NCI-H526 (cell line): ENCODE measurements at places on chromosomes 6 and 20.
A peak's percentile ranks its signal among the peaks of the same experiment; 100 is the strongest.

DNA sequence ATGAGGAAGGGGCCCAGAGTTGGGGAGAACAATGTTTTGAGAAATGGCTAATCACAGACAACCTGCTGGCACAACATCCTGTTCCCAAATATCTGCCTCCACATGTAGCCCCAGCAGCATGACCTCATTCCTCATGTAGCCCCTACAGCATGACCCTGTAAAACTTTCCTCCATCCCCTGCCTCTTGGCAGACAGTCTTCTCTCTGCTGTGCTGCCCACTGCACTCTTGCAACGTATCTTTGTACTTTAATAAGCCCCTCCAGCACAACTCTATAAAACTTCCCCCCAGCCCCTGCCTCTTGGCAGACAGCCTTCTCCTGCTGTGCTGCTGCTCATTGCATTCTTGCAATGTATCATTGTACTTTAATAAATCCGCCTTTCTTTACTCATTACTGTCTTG lies 278.8 kb downstream of the HDGFL1 start:
- DNase-seq = no peak

GRCh38 chr6:170117111-170117972 lies 173.5 kb downstream of the DLL1 start:
- no peak for DNase-seq

GRCh38 chr6:3773678-3774298 lies 22.3 kb upstream of the PXDC1 start:
- DNase-seq = no peak

DNA sequence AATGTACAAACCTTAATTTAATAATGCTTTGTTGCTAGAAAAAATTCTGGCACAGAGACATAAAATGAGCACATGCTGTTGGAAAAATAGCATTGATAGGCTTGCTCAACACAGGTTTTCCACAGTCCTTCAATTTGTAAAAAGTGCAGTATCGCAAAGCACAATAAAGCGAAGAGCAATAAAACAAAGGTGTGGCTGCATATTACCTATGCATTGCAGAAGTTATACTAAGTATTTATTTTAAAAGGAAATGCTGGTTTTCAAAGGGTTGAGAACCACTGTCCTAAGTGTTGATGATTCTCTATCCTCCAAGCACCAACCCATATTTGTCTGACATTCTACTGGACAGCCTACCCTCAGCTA lies 54.1 kb upstream of the CAP2 start:
- no peak for DNase-seq

DNA sequence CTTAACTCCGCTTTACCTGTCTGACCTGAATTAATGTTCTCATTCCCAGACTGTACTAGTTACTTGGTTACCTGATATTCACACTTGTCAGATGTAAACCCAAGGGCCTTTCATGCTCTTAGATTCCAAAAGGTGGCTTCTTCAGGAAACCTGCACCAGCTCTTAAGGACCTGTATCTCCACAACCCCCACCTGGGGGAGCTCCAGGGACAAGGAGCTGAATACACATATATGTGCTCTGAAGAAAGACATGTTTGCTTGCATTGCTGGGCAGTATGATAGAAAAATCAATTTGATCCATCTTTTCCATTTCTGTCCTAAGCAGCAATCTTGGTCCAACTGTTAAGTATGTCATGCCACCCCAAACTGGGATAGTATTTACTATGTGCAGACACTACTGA lies 64.8 kb upstream of the POU3F2 start:
- peak; percentile 32 for DNase-seq

DNA sequence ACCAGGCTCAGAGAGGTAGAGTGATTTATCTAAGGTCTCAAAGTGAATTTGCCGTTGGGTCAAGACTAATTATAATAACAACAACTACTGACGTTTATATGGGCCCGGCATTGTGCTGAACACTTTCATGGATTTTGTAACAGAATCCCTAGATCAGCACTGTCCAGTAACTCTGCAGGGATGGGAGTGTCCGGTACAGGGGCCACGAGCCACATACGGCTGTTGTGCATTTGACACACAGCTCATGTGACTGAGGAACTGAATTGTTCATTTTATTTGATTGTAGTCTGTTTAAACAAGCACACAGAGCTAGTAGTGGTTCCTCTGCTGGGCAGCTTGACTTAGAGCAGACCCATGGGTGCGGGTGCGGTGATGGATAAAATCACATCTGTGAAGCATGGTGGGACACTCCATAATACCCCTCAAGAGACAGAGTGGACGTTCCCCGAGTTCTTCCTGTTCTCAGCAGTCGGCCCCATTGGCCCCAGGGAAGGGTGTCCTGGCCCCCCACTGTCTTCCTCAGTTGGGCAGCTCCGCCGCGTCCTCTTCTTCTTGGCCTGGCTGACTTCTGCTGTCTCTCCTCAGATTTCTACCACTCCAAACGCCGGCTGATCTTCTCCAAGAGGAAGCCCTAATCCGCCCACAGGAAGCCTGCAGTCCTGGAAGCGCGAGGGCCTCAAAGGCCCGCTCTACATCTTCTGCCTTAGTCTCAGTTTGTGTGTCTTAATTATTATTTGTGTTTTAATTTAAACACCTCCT lies 6.8 kb downstream of the CDKN1A start:
- no peak for DNase-seq

- no peak for DNase-seq
Measured at GRCh38 chr6:121645100-121645745, 209.8 kb downstream of the GJA1 start.

- no peak for DNase-seq
Measured at GRCh38 chr6:41872147-41872546, 23.0 kb downstream of the USP49 start.

DNA sequence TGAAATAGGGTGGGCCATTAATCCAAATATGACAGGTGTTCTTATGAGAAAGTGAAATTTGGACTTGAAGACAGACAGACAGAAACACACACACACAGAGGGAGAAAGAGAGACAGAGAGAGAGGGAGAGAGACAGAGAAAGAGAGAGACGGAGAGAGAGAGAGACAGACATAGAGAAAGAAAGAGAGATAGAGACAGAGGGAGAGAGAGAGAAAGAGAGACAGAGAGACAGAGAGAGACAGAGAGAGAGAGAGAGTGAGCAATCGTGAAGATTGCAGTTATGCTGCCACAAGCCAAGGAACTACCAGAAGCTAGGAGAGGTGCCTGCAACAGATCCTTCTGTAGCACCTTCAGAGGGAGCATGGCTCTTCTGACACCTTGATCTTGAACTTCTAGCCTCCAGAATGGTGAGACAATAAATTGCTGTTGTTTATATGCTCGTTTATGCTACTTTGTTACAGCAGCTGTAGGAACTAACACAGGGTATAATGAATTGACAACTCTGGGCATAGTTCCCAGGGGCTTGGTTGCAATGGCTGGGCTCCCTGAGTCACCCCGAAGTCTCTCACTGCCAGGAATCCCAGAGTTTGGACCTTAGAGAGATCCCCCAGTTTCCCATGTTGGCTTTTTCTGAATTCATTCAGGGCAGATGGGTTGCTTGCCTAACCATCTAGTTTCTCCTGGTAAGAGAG lies 44.7 kb upstream of the ECI2 start:
- no peak for DNase-seq

GRCh38 chr6:99305021-99305554 lies 44.4 kb downstream of the FAXC start:
- no peak for DNase-seq

- DNase-seq = no peak
Measured at GRCh38 chr6:54288474-54288873, 19.8 kb upstream of the TINAG start.

DNA sequence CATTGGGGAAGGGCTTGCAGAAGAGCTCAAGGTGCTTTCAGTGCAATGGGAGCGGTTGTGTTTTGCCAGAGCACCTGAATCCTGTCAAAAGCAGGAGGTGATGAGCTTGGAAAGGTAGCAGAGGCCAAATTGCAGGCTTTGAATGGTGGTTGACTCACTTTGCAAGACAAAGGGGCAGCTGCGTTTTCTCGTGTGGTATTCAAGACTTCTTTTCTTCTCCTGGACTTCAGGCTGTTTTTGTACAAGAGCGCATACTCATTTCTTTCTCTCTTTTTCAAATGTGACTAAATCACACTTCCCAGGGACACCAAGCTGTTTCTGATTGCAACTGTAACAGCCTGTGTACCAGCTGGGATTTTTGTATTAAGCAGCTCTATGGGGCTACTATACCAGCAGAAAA lies 32.3 kb downstream of the GHRH start:
- no peak for DNase-seq

GRCh38 chr6:54291146-54291545 lies 17.1 kb upstream of the TINAG start:
- no peak for DNase-seq

- no peak for DNase-seq
Measured at GRCh38 chr6:89826029-89826528, 3.6 kb upstream of the CASP8AP2 start.

- no peak for DNase-seq
Measured at GRCh38 chr6:71619836-71620235, 266.5 kb upstream of the RIMS1 start.

DNA sequence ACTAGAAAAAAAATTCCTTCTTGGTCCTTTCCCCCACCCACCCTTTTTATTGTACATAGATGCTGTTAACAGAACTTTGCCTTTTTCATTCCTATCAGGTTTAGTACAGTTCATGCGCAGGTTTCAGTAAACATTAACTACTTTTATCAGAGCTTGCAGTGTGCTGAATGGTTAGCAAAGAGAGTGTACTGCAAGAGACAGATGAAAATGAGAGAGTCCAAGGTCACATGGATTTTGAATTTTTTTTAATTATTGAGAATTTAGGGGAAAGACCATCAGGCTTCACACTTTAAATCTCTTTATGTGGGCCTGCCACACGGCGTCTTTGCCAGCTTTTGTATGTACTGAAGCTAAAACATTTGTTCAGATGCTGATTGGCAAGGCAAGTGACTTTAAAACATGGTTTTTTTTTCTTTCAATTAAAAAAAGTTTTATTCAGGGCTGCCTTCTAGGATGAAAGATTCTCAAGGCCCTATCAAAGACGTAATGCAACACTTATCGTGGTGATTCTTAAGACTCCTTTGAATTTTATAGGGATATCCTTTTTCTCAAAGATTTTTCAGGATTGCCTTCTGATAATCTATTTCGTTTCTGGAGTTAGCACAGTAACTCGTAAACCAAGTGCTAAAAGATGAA lies 32.2 kb downstream of the RREB1 start:
- DNase-seq = no peak

- DNase-seq = no peak
Measured at GRCh38 chr6:168225471-168225911, 94.1 kb downstream of the DACT2 start.

GRCh38 chr6:46781478-46782378 lies 11.5 kb upstream of the MEP1A start:
- peak; percentile 90 for DNase-seq

DNA sequence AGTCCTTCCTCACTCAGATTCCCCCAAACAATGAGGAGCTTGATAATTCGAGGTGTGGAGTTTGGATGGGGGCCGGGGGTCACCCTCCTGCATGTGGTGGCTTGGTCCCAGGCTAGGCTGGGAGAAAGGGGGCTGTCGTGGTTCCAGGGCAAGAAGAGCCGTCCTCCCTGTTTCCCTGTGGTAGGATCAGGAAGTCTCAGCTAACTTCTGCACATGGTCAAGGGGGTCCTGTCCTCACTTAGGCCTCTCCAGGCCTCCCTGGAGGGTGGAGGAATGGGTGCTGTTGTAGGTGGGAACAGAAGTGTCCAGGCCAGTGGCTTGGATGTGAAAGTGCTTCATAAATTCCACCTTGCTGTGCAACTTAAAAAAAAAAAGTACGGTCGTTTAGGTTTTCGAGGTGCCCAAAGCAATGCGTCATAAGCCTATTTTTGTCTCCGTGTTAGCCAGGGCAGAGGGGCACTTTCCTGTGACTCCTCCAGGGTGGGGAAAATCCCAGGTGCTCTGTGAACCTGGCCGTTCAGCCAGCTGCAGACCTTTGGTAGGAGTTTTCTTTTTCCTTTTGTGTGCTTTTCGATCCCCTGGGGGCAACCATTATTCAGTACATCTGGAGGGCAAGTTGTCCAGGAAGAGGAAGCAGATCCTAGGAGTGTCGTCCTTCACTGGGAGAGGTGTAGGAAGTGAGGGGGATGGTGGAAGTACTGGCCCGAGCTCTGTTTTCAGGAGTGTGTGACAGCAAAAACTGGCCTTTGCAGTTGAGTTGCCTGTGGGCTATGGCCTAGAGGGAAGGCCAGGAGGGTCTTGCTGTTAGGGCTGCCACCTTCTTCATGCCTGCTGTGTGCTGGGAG lies 9.6 kb downstream of the IGF2R start:
- no peak for DNase-seq

DNA sequence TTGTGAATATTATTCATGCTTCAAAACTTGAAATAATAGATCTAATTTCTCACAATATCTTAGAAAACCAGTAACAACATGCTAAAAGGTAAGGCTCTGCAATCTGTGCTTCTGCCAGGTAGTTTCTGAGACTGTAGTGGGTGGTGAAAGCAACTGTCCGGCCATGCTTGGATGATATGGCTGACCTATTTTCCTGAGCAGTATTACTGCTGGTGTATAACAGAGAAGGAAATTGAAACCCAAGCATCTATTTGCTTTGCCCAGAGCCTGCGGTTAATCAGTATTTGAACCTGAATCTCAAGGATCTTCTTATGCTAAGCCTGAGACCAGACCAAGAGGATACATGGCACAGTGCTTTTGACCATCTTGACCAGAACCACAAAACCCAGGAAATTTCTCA lies 563.8 kb downstream of the COL12A1 start:
- DNase-seq = no peak

- DNase-seq = no peak
Measured at GRCh38 chr6:111817451-111818120, 55.7 kb downstream of the FYN start.

GRCh38 chr6:111566222-111566734 lies 39.4 kb downstream of the TRAF3IP2 start:
- peak; percentile 41 for DNase-seq

DNA sequence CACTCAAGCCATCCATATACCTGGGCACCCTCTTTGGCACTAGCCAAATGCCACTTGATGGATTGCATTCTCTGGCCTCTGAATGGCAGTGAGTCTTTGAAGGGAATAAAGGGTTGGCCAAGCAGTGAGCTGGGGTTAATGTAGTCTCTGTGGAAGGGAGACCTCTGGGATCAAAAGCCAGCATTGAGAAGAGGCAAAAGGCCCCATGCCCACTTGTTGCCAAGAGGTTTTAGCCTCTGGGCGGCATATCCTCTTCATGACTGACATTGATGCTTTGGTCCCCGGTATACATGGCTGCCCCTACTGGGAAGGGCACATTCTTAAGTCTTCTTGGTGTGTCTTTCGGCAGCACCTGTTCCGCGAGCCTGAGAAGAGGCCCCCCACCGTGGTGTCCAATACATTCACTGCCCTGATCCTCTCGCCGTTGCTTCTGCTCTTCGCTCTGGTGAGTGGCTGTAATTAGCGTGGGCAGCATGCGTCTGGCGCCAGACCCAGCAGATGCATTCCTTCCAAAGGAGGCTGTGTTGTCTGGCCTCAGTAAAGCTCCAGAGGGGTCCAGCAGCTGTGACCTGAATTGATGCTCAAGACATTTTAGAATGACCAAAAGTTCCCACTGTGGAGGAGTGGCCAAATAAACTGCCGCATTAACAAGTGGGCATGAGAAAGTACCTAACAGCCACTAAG lies 29.5 kb downstream of the GHRH start:
- DNase-seq = no peak

- peak; percentile 20 for DNase-seq
Measured at GRCh38 chr6:96626759-96627364, 63.9 kb downstream of the FHL5 start.

- DNase-seq = no peak
Measured at GRCh38 chr6:157772820-157773219, 50.2 kb upstream of the SNX9 start.
